ENCODE measurements at places on chromosomes 12 and 14.

- no peak for DNase-seq
Observed at GRCh38 chr12:57993834-57994233, 52.5 kb downstream of the ATP23 start.

DNA sequence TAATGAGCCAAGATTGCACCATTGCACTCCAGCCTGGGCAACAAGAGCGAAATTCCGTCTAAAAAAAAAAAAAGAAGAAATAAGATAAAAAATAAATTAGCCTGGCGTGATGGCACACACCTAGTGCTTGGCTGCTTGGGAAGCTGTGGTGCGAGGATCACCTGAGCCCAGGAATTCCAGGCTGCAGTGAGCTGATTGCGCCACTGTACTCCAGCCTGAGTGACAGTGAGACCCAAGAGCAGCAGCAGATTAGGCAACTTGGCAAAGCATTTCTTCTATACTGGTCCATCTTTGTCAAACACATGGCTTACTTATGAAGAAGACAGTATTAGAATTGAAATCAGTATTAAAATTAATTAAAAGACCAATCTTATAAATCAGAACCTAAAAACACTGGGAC lies 6.3 kb downstream of the GON7 start:
- DNase-seq = no peak

DNA sequence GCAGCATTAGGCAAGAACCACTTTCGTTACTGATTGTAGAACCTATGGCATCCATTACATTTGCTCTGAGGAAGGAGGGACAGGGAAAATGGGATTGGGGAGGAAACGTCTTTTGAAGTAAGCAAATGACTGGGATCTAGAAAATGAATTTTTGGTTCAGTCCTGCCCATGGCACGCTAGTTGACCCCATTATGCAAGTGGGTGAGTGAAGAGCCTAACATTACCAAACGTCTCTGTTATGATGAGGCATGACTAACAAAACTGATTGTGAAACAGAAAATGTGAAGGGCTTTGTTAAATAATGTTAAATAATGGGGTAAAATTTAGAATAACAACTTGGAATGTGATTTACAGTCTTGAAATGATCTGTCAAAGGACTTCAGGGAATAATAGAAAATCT lies 38.9 kb downstream of the CPSF2 start:
- DNase-seq = peak; percentile 51

DNA sequence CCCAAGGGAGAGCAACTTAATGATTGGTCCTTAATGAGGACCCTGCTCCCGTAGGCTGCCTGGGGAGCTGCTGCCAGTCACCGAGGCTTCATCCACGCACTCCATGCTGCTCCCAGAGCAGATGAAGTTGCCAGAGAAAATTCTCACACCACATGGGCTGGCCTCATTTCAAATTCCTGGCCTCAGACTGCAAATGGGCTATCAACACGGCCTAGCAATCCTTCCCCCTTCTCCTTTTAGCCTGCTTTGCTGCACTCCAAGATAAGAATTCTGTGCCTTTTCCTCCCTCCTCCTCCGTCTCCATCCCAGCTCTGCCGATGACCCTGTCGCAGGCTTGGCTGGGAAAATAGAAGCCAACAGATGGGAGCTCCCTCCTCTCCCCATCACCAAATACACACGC lies 10.8 kb upstream of the DGLUCY start:
- no peak for DNase-seq

- no peak for DNase-seq
Observed at GRCh38 chr12:129670256-129670920, 233.4 kb downstream of the TMEM132D start.

DNA sequence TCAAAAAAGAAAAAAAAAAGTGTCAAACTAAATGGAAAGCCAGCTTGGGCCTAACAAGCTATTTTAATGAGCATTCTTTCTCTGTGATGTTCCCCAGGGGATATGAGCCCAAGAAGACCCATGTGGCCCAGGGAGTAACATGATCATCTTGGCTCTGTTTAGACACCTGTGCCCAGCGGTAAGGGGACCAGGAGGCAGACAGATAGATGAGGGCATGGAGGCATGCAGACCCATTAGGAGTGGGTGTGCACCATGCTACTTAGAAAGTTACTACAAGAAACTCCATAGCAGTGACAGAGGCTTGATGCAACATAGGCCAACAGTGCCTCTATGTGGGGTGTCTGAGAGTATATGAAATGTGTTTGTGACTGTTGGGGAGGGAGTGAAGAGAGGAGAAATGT lies 3.1 kb upstream of the CREBL2 start:
- no peak for DNase-seq

- DNase-seq = no peak
Observed at GRCh38 chr12:93363841-93364297, 13.9 kb upstream of the NUDT4 start.

DNA sequence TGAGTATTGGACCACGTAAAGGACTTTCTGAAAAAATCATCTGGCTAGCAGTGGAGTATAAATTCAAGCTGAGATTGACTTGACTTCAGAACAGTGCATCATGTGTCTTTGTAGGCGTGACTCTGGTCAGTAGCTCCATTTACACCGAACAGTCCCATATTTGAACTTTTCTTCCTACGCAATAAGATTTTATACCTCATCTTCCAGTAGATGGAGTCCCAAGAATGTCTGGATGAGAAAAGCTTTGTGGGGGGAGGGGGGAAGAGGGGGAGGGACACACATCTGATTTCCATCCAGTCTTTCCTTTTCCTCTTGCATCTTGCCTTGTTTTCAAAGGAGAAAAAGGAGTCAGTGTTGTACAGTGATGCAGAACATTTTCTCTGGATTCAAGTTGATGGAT lies 241.0 kb downstream of the EMP1 start:
- DNase-seq = no peak

- DNase-seq = no peak
Observed at GRCh38 chr12:85616201-85616600, 220.0 kb downstream of the RASSF9 start.

- DNase-seq = no peak
Observed at GRCh38 chr12:49014547-49014946, 4.0 kb downstream of the PRKAG1 start.

DNA sequence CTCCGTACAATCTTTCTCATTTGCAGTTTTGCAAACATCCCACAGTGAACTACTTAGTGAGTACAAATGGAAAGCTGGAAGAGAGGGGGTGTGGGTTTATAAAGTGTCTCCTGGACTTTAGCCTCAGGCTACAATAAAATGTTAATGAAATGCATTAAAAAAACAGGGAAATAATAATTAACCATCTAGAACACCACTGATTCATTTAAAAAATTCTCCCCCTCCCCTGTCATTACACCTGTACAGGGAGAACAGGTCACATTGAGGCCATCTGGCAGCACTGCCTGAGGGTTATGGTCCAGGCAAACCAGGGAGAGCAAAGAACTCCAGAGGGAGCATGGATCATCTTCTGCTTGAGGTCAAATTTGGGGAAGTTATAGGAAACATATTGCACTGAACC lies 96.3 kb downstream of the TSPAN8 start:
- no peak for DNase-seq

DNA sequence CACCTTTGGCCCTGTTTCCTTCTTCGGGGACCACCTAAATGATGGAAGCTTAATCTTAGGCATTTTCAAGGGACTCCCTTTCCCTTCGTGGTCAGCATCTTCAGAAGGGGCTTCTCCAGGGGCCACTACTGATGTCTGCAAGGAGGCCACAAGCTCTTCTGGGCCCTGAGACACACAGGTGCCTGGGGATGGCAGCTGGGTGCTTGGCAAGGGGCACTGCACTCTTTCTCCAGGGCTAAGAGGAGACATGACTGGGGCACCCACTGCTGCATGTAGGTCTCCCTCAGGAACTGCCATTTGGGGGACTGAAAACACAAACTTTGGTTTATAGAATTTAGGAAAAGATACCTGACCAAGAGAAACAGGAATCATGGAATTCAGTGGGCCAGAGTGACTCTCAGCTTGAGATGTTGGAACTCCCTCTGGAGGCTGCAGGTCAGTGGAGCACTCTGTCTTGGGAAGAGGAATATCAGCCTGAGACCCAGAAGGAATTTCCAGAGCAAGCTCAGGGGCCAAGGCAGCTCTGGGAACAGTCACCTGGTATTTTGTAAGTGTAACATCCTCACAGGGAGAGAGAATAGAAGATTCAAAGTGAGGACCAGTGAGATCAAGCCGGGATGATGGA lies 16.0 kb downstream of the PLD4 start:
- no peak for DNase-seq

- no peak for DNase-seq
Observed at GRCh38 chr12:126353604-126354003, 1288.4 kb downstream of the AACS start.

- no peak for DNase-seq
Observed at GRCh38 chr12:18158774-18159557, 69.0 kb upstream of the RERGL start.

DNA sequence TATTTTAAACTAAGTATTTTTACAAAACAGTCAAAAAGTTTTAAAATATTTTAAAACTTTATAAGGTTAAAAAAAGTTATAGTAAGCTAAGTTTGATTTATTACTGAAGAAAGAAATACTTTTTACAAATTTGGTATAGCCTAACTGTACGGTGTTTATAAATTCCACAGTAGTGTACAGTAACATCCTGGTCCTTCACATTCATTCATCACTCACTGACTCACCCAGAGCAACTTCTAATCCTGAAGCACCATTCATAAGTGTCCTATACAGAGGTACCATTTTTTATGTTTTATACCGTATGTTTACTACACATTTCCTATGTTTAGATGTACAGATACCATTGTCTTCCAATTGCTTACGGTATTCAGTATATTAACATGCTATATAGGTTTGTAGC lies 170.0 kb downstream of the KLHL28 start:
- no peak for DNase-seq

DNA sequence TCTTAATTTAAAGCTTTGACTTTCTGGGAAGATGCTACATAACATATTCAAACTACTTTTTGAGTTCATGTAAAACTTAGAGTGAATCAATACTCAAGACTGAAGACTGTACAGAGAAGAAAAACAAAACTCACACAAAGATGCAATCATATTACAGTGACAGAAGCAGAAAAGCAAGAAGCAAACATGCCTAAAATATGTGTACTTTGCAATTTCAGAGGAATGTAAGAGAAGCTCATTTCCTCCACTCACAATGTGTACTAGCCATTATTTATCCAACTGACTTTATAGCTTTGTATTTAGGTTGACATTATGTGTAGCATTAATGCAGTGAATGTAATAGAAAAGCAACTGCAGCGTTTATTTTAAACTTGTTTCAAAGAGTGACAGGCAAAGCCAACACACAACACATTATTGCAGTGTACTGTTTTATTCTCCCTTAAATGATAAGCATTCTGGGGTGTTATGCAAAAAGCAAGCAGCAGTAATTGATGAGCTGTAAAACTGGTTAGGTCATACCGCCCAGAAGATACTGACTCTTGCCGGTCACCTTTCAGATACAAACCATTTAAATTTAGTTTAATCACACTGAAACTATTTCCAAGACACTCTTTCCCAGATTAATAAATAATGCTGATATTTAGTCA lies 88.2 kb upstream of the PAWR start:
- no peak for DNase-seq

DNA sequence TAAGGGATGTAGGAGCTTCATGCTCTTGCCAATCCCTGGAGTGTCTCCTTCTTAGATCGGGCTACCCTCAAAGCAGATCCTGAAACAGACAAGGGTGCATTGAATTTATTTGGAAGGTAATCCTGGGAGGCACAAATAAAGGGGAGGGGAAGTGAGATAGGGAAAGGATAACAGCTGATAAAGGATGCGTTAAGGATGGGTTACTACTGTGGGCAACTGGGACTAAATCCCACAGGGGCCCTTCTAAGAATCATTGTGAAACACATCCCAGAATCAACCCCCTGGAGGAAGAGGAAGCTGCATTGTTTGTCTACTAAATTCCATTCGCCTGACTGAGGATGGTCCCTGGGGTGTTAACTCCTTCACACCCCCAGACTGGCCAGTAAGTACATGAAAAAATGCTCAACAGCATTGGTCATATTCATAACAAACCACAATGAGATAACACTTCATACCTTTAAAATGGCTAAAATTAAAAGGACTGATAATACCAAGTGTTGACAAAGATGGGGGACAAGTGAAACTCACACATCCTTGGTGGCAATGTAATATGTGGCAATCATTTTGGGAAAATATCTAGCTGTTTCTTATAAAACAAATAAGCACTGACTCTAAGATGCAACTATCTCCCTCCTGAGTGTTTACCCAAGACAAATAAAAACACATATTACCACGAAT lies 37.0 kb upstream of the CMKLR1 start:
- DNase-seq = no peak

- DNase-seq = no peak
Observed at GRCh38 chr12:47557386-47557785, 148.4 kb downstream of the RPAP3 start.

DNA sequence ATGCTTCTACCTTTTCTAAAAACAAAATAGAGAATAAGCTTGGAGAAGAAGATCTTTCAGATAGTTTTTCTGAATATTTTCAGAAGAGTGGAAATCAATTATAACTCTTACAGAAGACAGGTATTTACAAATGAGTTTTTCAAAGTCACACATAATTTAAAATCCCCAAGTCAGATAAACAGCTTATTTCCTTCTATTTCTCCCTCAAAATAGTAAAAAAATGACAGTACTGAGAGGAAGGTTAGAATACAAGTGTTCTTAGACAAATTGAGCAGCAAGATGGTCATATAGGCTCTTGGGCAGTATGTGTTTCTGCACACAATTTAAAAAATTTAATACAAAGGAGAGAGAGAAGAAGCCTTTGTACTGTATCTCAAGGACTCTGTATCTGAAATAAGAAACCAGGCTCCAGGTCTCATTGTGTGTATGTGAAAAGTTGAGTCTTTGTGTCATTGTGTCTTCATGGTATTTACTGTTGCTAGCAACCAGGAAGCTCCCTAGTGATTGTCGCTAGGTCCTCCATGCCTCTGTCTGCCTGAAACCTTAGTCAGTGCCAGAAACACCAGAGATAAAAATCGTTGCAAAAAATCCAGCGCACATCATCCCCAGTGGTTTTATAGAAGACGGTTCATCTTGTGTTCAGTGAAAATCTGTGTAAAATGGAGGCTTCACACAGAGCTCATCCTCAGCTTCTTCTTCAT lies 12.9 kb upstream of the TUBA1A start:
- DNase-seq = peak; percentile 50
